ENCODE measurements at places on chromosomes 5 and 9.

GRCh38 chr5:36690041-36690961 lies 83.9 kb downstream of the SLC1A3 start:
- DNase-seq, result no peak

DNA sequence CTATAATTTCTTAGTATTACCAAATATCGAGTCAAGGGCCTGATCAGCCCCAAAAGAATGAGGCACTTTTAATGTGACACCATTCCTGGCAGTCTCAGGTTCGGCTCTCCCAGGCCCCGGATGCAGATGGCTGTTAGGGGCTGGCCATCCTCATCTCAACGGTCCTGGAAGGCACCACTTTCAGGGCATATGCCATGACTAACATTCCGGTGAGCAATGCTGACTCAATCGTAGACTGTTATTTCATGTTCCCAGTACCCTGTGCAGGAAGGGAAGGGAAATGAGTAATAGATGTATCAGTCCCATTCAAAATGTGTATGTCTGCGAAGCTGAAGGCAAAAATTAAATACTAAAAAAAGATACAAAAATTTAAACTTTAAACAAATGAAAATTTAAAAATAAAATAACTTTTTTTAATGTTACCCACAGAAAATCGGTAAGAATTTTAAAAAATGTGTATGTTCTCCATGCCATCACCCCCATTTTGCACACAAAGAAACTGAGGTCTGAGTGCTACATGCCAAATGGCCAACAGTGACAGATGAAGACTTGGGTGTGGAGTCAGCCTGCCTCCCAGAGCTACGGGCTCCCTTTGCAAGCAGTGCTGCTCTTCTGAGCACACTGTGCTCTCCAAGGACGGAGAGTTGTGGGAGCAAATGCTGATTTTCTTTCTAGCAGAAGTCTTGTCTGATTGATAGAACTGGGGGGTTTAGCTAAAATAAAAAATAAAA lies 79.0 kb downstream of the GLDC start:
- DNase-seq, result no peak

DNA sequence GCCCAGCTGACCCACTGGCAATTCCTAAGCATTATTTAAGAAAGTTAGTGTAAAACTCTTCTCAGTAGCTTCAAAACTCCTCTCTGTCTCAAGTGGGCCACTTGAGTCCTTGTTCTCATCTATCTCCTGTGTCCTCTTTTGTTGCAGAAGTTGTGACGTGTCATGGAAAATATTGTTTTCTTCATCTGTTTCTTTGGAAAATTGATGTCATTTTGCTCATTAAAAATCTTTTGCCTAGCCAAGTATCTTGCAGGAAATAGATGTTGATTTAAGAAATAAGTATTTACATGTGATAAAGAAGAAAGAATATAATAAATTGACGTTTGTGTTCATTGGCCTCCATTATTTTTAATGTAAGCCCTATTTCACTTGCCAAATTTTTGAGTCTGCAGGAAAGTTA lies 1158.4 kb upstream of the SEMA6A start:
- no peak for DNase-seq

- no peak for DNase-seq
Observed at GRCh38 chr9:125258160-125258785, 3.4 kb upstream of the GAPVD1 start.

GRCh38 chr9:130189840-130190239 lies 17.6 kb downstream of the NCS1 start:
- DNase-seq, result no peak

GRCh38 chr5:54404568-54404967 lies 50.9 kb upstream of the HSPB3 start:
- no peak for DNase-seq

DNA sequence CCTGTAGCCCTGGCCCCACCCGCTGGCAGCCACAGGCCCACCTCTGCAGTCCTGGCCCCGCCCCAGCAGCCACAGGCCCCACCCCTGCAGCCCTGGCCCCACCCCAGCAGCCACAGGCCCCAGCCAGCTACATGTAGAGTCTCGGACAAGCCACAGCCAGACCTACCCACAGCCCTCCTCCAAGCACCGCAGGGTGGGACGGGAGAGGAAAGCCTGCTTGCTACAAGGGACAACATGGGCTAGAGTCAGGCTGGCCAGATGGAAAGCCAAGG lies 49.5 kb upstream of the SARDH start:
- no peak for DNase-seq

GRCh38 chr5:54845567-54845941 lies 139.8 kb downstream of the ESM1 start:
- no peak for DNase-seq

Data from NK-92 treated with Interleukin-12 subunit alpha and Interleukin-12 subunit beta, amount 100 ng/mL, for 24 hours (cell line).